ENCODE measurements at places on chromosomes 7 and 10. TPM values are rescaled to one million over a fixed set of nuclear protein-coding genes. Genes with fewer than 3 reads are reported as not detected.

DNA sequence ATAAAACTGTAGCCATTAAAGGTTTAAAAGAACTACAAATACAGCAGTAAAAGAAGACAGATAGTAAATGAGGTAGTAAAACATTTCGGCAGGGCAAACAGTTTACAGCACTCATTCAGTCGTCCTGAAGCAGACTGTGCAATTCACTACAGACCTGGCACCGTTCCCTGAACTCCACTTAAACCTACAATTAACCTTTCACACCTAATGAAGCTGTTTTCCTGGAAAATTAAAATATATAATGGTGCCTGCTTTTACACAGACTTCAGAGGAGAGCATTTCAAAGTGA, 335.3 kb downstream of the GFRA1 start:
- H3K4me1 ChIP-seq = no peaks in the 10 kb centered on the region
- no peak overlapping the region for H3K27ac ChIP-seq
- H3K4me3 ChIP-seq = no peak overlapping the region
- no peak for DNase-seq

The TEX47 gene
- total RNA-seq = not detected

The UCN3 gene
- not detected for total RNA-seq

The ZNF680 gene
- 12.8 TPM for total RNA-seq

DNA sequence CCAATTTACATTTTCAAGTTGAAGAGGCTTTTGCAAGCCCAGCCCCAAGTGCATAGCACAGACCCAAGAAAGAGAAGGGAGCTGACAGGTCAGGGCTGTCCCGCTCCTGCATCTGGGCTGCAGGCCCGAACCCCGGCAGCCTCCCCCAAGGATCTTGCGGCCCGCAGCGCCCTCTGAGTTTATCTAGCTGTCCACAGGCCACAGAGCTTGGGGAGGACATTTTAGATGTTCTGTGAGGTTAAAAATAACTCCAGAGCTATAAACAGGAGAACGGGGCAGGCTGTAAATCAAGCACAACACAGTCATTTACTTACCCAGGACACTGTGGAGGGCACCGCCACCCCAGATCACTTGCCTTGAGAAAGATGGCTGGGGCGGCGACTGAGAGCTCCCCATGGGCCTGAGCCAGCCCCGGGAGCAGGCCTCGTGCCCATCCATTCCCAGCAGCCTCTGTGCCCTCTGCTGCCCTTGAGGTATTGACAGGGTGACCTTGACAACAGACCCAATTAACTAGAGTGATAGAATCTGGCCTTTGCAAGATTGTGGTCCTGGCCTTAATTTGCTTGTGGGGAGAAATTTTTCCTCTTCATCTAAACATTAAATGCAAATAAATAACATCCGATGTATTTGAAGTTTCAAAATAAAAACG, 563.0 kb downstream of the TCERG1L start:
- H3K4me1 ChIP-seq = no peaks in the 10 kb centered on the region
- no peak overlapping the region for H3K4me3 ChIP-seq
- DNase-seq = no peak

- H3K36me3 ChIP-seq = no peaks in the 10 kb centered on the region
- no peak overlapping the region for H3K27ac ChIP-seq
- no peak for DNase-seq
- no peak overlapping the region for H3K4me3 ChIP-seq
These were observed 262.5 kb upstream of the GNAI1 start for GRCh38 chr7:79872176-79872575.

The UTF1 gene
- total RNA-seq = not detected

GRCh38 chr7:1282679-1283078, 50.0 kb downstream of the UNCX start:
- H3K27me3 ChIP-seq = no peaks in the 10 kb centered on the region
- DNase-seq = no peak
- no peak overlapping the region for H3K4me3 ChIP-seq
- no peaks in the 10 kb centered on the region for H3K36me3 ChIP-seq
- H3K27ac ChIP-seq = no peak overlapping the region

The LHFPL3 gene
- total RNA-seq = not detected

The ASZ1 gene
- total RNA-seq = not detected

DNA sequence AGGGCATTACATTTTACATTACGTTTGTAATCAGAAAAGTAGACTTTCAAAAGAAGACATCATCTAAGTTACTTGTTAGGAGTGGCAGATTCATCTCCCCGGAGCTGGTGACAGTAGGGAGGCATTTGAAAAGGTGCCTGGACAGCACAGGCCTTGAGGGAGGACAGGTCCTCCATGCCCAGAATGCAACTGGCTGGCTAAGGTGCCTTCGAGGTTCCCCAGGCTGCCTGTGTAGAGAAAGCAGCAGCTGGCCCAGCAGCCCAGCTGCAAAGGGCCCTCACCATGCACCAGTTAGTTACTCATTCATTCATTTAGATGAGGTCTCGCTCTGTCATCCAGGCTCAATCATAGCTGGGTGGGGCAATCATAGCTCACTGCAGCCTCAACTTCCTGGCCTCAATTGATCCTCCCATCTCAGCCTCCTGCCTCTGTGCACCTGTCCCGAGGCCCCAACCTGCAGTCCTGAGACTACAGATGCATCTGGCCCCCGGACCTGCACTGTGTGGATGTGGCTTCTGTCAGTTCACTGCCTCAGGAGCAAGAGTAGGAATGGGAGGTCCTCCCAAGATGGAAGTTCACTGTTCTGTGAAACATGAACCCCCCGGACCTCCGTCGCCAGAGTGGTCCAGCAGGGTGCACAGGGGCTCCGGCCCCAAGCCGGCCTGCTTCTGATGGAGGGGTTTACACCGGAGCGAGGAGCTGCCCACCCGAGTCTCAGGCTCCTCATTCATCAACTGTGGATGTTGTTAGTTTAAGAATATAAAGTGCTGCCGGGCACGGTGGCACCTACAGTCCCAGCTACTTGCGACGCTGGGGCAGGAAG, 36.6 kb downstream of the PRKAG2 start:
- peaks cover 22% of the 10 kb centered on the region for H3K4me1 ChIP-seq
- H3K27ac ChIP-seq = peak overlapping the region; percentile 89
- no peaks in the 10 kb centered on the region for H3K36me3 ChIP-seq

- DNase-seq = no peak
- no peak overlapping the region for H3K4me3 ChIP-seq
- no peak overlapping the region for H3K27ac ChIP-seq
- no peaks in the 10 kb centered on the region for H3K27me3 ChIP-seq
- no peaks in the 10 kb centered on the region for H3K36me3 ChIP-seq
These were observed 56.8 kb downstream of the PARP12 start for GRCh38 chr7:140005754-140006503.

GRCh38 chr10:511101-511848, 178.2 kb downstream of the DIP2C start:
- peaks cover 8% of the 10 kb centered on the region for H3K4me1 ChIP-seq
- H3K27me3 ChIP-seq = peaks cover 8% of the 10 kb centered on the region
- no peaks in the 10 kb centered on the region for H3K36me3 ChIP-seq
- peak; percentile 78 for DNase-seq
- no peak overlapping the region for H3K27ac ChIP-seq
- no peak overlapping the region for H3K4me3 ChIP-seq

DNA sequence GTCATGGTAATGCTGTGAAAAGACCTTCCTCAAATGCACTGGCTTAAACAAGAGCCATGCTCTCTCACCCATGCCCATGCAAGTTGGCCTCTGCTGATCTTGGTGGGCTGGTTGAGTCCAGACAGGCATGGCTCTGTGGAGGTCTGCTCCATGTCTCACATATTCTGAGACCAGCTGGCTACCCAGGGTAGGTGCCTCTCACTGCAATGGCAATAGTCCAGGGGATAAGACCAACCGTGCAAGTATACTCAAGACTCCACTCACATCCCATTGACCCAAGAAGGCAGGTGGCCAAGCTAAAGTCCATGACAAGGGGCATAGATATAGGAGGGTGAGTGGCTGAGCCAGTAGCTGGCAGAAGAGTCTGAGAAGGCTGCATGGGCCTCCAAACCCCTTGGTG, 14.2 kb upstream of the EBF3 start:
- H3K4me3 ChIP-seq = no peak overlapping the region
- no peak for DNase-seq
- no peaks in the 10 kb centered on the region for H3K4me1 ChIP-seq
- H3K36me3 ChIP-seq = no peaks in the 10 kb centered on the region
- H3K27ac ChIP-seq = no peak overlapping the region
- H3K27me3 ChIP-seq = peaks cover 39% of the 10 kb centered on the region

All from activated CD4-positive, alpha-beta memory T cell treated with anti-CD3 and anti-CD28 coated beads, Interleukin-2, amount 10 ng/mL, durations not matched to agents 7 days and 5 days (primary cell).